ENCODE measurements at places on chromosomes 1 and 21.

DNA sequence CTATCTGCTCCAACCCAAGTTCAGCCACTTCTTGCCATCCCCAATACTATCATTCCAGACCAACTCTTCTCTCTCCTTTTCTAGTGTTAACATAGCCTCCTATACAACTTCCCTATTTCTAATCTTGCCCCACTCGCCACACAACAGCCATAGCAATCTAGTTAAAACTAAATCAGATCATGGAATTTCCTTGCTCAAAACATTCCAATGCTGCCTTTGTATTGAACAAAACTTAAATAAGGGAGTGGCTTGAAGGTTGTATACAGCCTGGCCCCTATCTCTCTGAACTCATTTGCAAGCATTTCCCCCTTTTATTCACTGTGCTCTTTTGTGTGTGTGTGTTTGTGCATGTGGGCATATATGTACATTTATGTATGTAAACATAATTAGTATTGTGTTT, 118.1 kb upstream of the SGIP1 start:
- DNase-seq: no peak

- DNase-seq: no peak
These were observed 75.7 kb downstream of the ARHGEF10L start for GRCh38 chr1:17615157-17615556.

GRCh38 chr1:112337028-112337531, 58.9 kb upstream of the CTTNBP2NL start:
- DNase-seq: peak; percentile 61

- DNase-seq: no peak
These were observed 72.0 kb downstream of the LRRC8D start for GRCh38 chr1:89892816-89893215.

DNA sequence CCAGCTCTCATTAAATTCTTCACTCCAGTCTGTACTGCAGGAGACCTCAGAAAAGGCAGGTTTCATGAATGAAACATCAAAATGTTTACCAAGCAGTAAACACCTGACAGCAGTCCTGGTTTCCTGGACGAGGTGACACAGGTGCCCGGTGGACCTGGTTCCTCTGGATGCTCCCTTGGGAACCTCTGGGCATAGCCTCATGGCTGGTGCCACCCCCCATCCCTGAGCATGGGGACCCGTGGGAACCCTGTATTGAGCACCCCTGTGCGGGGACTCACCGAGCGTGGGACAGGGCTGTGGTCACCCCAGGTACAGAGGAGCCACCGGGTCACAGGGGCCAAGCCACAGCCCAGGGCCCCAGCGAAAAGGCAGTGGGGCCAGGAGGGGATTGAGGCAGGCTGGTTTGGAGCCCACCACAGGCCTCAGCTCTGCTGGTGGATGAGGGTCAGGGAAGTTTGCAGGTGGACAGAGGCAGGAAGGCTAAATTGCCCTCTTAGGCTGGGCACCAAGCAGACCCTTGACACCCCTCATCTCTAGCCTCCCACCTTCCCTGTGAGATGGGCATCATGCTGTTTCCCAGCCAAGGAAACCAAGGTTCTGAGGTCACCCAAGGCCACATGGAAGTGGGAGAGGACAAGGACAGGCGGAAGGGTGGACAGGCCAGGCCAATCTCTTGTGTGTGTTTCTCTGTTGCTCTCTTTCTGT, 158.4 kb downstream of the PTPRU start:
- no peak for DNase-seq

GRCh38 chr1:224068458-224069072, 45.3 kb upstream of the FBXO28 start:
- no peak for DNase-seq

- DNase-seq: peak; percentile 95
These were observed at the start of gene MINDY1 for GRCh38 chr1:151006327-151007052. Gene MINDY1, minus strand, starts transcription at chr1:151006902. Its CDS starts 4,285 bp downstream, at chr1:151002617.

GRCh38 chr1:68409426-68409825, 40.3 kb downstream of the RPE65 start:
- DNase-seq: no peak

DNA sequence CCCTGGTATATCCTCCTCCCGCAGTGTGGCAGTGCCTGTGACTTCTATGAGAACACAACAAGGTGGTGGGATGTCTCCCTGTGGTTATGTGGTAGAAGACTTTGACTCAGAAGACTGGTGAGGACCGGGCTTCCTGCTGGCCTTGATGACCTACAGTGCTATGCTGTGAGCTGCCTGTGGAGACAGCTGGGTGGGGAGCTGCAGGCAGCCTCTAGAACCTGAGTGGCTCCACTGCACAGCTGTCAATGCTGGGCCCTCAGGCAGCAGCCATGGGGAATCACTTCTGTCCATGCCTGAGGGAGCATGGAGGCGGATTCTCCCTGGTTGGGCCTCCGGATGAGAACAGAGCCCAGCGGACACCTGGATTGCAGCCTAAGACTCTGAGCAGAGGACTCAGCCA, 14.9 kb downstream of the SLC1A7 start:
- no peak for DNase-seq

- DNase-seq: no peak
These were observed 208.1 kb downstream of the PATJ start for GRCh38 chr1:61950418-61950817.

DNA sequence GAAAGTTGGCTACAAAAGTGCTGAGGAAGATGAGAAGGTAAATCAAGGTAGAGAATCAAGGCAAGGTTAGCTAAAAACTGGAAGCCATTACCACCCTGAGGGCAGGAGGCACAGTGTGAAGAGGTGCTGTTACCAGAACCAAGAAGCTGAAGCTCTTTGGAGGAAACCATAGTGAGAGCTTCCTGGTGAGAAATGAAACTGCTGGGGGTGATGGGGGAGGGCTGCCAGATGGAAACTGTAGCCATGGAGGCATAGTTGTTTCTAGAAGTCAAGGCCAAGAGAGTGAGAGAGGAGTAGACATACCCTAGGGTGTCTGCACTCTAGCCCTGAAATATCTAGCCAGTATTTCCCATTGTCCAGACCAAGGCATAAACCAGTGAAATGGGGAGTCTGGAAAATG, 28.7 kb downstream of the IFI44 start:
- no peak for DNase-seq

DNA sequence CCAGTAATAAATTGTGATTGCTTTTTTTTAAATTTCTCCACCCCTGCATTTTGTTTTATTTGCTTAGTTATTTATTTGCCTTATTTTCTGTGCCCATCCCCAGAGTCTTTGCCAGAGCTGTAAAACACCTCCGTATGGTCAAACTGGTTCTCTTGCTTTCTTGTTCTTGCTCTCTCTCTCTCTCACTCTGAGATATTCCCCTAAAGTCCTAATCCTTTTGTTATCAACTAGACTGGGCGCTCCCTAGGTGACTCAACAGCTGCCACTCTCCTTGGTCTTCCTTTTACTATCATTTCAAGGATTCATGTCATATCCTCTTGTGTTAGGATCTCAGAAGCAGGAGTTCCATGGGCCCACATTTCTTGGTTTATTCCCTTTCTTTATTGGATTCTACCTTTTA, 160.0 kb downstream of the PRDM2 start:
- no peak for DNase-seq

- no peak for DNase-seq
These were observed 34.9 kb downstream of the IGSF21 start for GRCh38 chr1:18142471-18142870.

DNA sequence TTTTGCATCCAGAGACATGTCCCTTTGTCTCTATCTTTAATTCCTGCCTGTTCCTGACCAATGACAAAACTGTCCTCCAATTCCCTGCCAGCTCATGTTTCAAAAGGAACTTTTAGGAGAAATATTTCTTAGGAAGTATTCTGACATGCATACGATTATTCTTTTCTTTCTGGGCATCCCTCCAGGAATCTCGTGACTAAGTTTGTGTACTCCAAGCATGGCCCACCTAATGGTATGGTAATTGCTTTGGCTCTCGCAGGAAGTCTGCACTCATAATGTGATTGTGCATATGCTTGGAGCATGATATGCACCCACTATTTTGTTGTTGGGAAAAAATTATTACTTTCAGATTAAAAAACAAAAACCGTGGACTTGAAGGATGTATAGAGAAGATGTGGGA, 256.4 kb downstream of the PRDM2 start:
- no peak for DNase-seq

DNA sequence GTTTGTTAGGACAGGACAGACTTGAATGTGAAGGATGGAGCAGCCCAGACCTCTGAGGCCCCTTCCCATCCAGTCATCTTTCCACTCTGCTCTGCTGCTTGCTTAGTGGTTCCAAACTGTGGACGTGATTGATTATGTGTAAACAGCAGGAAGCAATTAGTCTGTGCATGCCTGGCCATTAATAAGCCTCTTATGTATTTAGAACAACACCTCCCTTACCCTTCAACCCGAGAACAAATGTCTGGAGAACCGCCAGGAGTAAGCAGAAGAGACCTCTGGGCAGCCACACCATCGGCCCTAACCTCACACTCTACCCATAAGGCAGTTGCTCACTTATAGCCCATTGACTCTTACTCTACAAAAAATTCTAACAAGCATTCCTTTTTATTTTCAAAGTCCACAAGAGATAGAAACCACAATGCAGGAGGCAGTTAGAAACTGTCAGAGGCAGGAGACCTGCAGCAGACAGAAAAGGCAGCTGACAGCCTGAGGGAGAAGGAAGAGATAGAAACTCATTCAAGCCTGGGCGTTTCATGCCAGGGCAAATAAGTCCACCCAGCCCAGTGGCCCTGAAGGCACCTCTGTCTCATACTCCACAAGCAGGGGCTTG, 5.8 kb upstream of the EPHA8 start:
- DNase-seq: no peak

- DNase-seq: no peak
These were observed 281.2 kb upstream of the PLXNA2 start for GRCh38 chr1:208525417-208525816.

- DNase-seq: no peak
These were observed 30.0 kb downstream of the SOX13 start for GRCh38 chr1:204102739-204103430.

GRCh38 chr1:106986603-106987002, 69.9 kb upstream of the PRMT6 start:
- DNase-seq: no peak

- no peak for DNase-seq
These were observed 15.0 kb upstream of the TEKT2 start for GRCh38 chr1:36068866-36069265.

DNA sequence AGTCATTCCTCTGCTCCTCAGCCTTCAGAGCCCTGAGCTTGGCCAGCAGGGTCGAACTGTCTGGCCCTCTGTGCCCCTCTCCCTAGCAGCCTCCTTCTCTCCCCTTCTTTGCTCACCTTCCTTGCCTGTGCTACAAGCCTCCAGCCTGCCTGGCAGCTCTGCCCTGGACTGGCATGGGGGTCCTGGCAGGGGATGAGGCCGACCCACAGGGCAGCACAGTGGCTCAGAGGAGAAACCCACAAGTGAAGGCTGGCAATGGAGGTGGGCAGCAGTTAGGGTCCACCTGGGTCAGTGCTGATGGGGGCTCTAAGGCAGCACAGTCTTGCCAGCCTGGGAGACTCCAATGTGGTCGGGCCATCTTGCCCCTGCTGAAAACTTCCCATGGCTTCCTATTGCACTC, 274.2 kb downstream of the GRIK3 start:
- peak; percentile 5 for DNase-seq

- DNase-seq: no peak
These were observed 82.1 kb downstream of the MT1HL1 start for GRCh38 chr1:236922190-236922589.

GRCh38 chr1:237186675-237187074, 144.7 kb downstream of the RYR2 start:
- DNase-seq: no peak

- DNase-seq: no peak
These were observed 51.2 kb downstream of the SIPA1L2 start for GRCh38 chr1:232578651-232579195.

DNA sequence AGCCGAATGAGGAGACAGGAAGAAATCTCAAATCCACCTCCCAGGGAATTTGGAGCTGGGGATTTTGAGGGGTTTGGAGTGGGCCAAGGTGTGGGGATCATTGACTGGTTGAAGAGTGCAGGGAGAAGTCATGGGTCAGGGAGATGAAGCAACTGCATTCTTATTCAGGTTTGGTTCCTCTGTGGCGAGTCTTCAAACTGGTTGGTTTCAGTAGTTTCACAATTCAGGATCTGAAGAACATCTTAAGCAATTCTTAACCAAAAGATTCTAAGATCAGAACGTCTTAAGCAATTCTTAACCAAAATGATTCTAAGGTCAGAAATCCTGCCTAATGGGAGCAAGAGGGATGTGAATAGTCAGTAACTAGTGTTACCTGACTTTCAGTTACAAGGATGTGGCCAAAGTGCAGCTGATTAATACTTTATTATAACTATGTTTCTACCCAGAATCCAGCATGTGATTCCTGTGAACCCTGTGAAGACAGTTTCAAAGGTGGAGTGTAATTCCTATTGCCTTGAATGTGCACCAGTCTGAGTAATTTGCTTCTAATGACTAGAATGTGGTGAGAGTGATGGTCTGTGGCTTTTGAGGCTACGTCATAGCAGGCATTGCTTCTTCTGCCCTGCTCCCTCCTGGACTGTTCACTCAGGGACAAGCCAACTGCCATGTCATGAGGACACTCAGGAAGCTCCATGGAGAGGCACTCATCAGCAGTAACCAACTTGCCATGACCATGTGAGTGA, 61.2 kb downstream of the OLFML3 start:
- DNase-seq: no peak

DNA sequence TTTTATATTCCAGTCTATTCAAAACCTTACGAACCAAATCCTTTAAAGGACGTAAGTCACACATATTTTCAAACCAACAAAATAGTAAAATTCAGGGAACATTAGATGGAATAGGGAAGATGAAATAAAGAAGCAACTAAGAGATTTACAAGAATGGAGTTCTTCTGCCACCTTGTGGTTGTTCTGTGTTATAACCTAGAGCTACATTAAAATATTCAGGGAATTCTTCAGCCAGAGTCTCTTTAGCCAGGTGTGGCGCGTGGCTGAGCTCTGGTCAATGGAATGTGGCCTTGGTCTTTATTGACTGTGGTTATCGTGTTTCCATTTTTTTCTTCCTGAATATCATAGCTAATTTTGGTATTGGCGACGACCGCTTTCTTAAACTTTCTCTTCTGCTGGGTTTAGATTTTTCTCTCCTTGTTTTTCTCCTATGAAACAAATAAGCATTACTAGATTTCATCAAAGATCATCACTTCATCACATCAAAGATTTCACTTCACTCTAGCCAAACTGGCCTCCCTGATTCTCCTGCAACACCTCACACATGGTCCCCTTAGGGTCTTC, 221.3 kb downstream of the MRPL39 start:
- DNase-seq: no peak

GRCh38 chr1:98458511-98459485, 202.7 kb upstream of the SNX7 start:
- no peak for DNase-seq

- no peak for DNase-seq
These were observed 73.3 kb upstream of the PAXBP1 start for GRCh38 chr21:32844653-32845436.

Measured in WERI-Rb-1 (cell line).